Endothelial cell (in vitro differentiated cells): ENCODE measurements at places on chromosomes 1 and 21. TPM values are rescaled to one million over a fixed set of nuclear protein-coding genes. Genes with fewer than 3 reads are reported as not detected.

The RSPH1 gene
- 0.82 TPM for total RNA-seq

The GJA8 gene
- total RNA-seq: not detected

The TRIM46 gene
- total RNA-seq: 8.5 TPM

The KAZN gene
- total RNA-seq: 10.1 TPM

The TEX38 gene
- not detected for total RNA-seq

The FMO5 gene
- 1.6 TPM for total RNA-seq

GRCh38 chr1:85378534-85378933, 86.4 kb downstream of the DDAH1 start:
- peaks cover under 1% of the 10 kb centered on the region for H3K4me1 ChIP-seq
- H3K36me3 ChIP-seq: no peaks in the 10 kb centered on the region
- no peaks in the 10 kb centered on the region for H3K27me3 ChIP-seq
- no peak overlapping the region for H3K27ac ChIP-seq

GRCh38 chr1:114108751-114109255, 44.9 kb downstream of the SYT6 start:
- DNase-seq: no peak
- peaks cover 15% of the 10 kb centered on the region for H3K27me3 ChIP-seq
- H3K4me3 ChIP-seq: no peak overlapping the region
- peaks cover 28% of the 10 kb centered on the region for H3K4me1 ChIP-seq

DNA sequence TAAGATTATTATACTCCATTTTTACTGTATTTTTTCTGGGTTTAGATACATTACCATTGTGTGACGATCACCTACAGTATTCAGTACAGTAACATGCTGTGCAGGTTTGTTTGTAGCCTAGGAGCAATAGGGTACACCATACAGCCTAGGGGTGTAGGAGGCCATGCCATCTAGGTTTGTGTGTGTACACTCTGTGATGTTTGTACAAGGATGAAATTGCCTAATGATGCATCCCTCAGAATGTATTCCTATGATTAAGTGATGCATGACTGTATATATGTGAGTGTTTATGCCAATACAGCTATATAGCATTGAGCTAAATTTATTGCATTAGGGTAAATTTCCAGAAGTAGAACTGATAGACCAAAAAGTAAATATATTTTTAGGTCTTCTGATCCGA, 23.3 kb downstream of the TUFT1 start:
- H3K27ac ChIP-seq: no peak overlapping the region
- H3K27me3 ChIP-seq: peaks cover 2% of the 10 kb centered on the region

- no peaks in the 10 kb centered on the region for H3K36me3 ChIP-seq
- no peak for DNase-seq
- peak overlapping the region; percentile 78 for H3K27ac ChIP-seq
- H3K27me3 ChIP-seq: peaks cover 7% of the 10 kb centered on the region
These were observed 93.8 kb downstream of the LAMC2 start for GRCh38 chr1:183279835-183280234.

- no peaks in the 10 kb centered on the region for H3K4me1 ChIP-seq
- DNase-seq: no peak
- peaks cover 1% of the 10 kb centered on the region for H3K27me3 ChIP-seq
These were observed 11.8 kb downstream of the AHCTF1 start for GRCh38 chr1:246919902-246920301.

DNA sequence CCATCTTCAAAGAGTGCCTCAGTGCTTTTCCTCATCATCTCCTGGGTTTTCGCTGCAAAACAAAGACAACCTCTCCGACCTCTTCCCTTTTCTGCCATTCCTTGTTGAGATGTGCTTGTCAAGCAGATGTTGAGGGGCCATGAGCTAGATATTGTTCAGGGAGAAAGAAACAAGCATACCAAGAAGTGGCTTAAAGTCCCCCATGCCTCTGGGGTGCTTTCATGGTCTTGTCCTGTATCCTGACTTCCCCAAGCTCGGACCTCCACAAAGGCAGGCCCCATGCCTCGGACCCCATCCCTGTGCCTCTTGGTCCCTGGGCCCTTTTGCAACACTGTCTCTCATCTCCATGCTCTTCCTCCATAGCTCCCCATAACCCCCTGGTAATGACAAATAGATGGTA, 103.8 kb downstream of the C1orf94 start:
- no peak for DNase-seq
- H3K27ac ChIP-seq: no peak overlapping the region
- no peak overlapping the region for H3K4me3 ChIP-seq
- no peaks in the 10 kb centered on the region for H3K36me3 ChIP-seq
- peaks cover 2% of the 10 kb centered on the region for H3K27me3 ChIP-seq

GRCh38 chr1:19370453-19371170, 58.5 kb downstream of the SLC66A1 start:
- peaks cover 15% of the 10 kb centered on the region for H3K36me3 ChIP-seq
- H3K27me3 ChIP-seq: peaks cover 5% of the 10 kb centered on the region
- H3K4me3 ChIP-seq: no peak overlapping the region
- H3K27ac ChIP-seq: peak overlapping the region; percentile 52

GRCh38 chr1:208242146-208242545, 2.0 kb downstream of the PLXNA2 start:
- peaks cover 39% of the 10 kb centered on the region for H3K4me1 ChIP-seq
- H3K27me3 ChIP-seq: peaks cover 8% of the 10 kb centered on the region
- H3K27ac ChIP-seq: no peak overlapping the region

DNA sequence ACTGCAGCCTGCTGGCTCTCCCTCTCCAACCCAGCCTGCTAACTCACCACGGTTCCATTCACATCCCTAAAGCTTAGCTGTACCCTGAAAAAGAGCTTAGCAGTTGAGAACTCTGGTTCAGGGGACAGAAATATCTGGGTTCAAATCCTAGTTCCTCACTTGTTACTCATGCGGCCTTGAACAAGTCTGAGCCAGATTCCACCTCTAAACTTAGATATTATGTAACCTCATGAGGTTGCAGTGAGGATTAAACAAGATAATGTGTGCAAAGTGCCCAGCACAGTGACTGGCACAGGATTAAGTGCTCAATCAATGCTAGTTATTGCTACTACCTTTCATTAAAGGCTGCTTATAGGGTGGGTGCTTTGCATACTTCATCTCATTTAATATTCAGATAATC, 41.3 kb upstream of the DHCR24 start:
- no peak for DNase-seq
- H3K4me1 ChIP-seq: peaks cover 2% of the 10 kb centered on the region
- H3K27ac ChIP-seq: no peak overlapping the region

- no peak for DNase-seq
- no peak overlapping the region for H3K27ac ChIP-seq
- peaks cover 3% of the 10 kb centered on the region for H3K4me1 ChIP-seq
- no peaks in the 10 kb centered on the region for H3K27me3 ChIP-seq
These were observed 556.5 kb downstream of the PTBP2 start for GRCh38 chr1:97277891-97278654.

- H3K4me1 ChIP-seq: no peaks in the 10 kb centered on the region
- H3K27ac ChIP-seq: no peak overlapping the region
- no peak for DNase-seq
- no peak overlapping the region for H3K4me3 ChIP-seq
These were observed 19.5 kb upstream of the PADI1 start for GRCh38 chr1:17185485-17185860.

DNA sequence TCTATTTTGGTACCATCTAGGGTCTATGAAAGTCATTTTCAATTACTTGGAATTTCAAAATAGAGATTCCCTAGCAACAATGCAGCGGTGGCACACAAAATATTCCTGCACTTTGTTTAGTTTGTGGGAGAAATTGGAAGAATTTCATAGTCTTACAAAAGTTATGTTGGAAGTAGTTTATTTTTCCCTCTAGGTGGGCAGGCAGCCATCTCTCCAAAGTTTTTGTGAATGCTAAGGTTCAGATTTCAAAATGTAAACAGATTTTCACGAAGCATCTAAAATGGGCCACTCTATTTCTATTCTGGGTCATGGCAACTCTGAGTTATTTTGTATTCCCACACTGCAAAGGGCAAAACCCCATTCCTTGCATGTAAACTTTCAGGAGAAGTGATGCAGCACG, 8.0 kb downstream of the SMCP start:
- H3K27ac ChIP-seq: no peak overlapping the region
- no peaks in the 10 kb centered on the region for H3K36me3 ChIP-seq
- DNase-seq: no peak
- no peaks in the 10 kb centered on the region for H3K27me3 ChIP-seq

GRCh38 chr1:27887215-27888021, 15.1 kb downstream of the THEMIS2 start:
- peaks cover 16% of the 10 kb centered on the region for H3K4me1 ChIP-seq
- no peak for DNase-seq
- no peak overlapping the region for H3K27ac ChIP-seq
- H3K27me3 ChIP-seq: peaks cover 1% of the 10 kb centered on the region

GRCh38 chr1:4986306-4986705, 331.9 kb downstream of the AJAP1 start:
- no peaks in the 10 kb centered on the region for H3K36me3 ChIP-seq
- H3K4me1 ChIP-seq: peaks cover 6% of the 10 kb centered on the region
- H3K27me3 ChIP-seq: peaks cover 7% of the 10 kb centered on the region
- no peak overlapping the region for H3K27ac ChIP-seq

- peaks cover 3% of the 10 kb centered on the region for H3K4me1 ChIP-seq
- no peak overlapping the region for H3K27ac ChIP-seq
- H3K36me3 ChIP-seq: no peaks in the 10 kb centered on the region
These were observed 32.6 kb upstream of the SPOCD1 start for GRCh38 chr1:31848381-31848897.

DNA sequence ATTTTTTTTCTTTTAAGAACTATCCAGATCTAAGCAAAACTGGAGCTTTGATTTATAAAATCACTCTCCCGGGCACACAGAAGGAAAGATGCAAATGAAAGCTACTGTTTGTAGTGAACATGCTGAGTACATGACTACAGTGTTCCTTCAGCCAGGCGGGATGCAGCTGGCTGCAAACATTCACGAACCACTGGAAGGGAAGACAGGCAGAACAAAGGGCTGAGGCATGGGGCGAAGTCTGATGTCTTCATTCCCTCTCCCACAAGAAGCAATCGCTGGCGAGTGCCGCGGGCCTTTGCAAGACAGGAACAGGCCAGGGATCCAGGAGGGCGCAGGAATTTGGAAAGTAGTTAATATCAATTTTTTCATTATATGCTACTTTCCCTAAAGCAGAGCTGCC, 257.9 kb upstream of the AJAP1 start:
- no peak for DNase-seq
- peaks cover 12% of the 10 kb centered on the region for H3K27me3 ChIP-seq
- no peaks in the 10 kb centered on the region for H3K4me1 ChIP-seq

GRCh38 chr1:156598125-156598524, 3.2 kb downstream of the GPATCH4 start:
- no peak overlapping the region for H3K4me3 ChIP-seq
- H3K27me3 ChIP-seq: peaks cover 3% of the 10 kb centered on the region
- H3K4me1 ChIP-seq: peaks cover 26% of the 10 kb centered on the region
- DNase-seq: no peak
- H3K27ac ChIP-seq: no peak overlapping the region
- peaks cover 29% of the 10 kb centered on the region for H3K36me3 ChIP-seq

GRCh38 chr1:96978901-96979300, 257.3 kb downstream of the PTBP2 start:
- H3K36me3 ChIP-seq: no peaks in the 10 kb centered on the region
- no peak overlapping the region for H3K4me3 ChIP-seq
- DNase-seq: no peak
- H3K27me3 ChIP-seq: no peaks in the 10 kb centered on the region
- H3K4me1 ChIP-seq: no peaks in the 10 kb centered on the region
- no peak overlapping the region for H3K27ac ChIP-seq

DNA sequence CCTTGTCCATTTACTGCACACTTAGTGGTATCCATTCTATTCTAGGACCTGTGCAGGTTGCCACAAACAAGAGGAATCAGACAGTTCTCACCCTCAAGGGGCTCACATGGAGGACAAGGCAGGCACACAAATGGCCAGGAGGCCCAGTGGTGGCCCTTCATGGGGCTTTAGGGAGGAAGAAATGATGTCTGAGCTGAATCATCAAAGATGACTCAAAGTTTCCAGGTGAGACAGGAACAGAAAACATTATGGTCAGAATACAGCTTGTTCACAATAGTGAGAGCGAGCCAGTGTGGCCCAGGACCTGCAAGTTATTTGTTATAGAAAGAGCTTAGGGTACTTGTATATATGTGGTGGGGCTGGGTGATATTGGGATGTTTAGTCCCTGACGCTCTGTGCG, 26.4 kb downstream of the SHISAL2A start:
- H3K4me3 ChIP-seq: no peak overlapping the region
- peaks cover 2% of the 10 kb centered on the region for H3K27me3 ChIP-seq
- no peak overlapping the region for H3K27ac ChIP-seq
- H3K4me1 ChIP-seq: peaks cover 9% of the 10 kb centered on the region

GRCh38 chr1:110083061-110083865, 12.8 kb upstream of the ALX3 start:
- no peak overlapping the region for H3K4me3 ChIP-seq
- no peak overlapping the region for H3K27ac ChIP-seq
- H3K36me3 ChIP-seq: peaks cover 4% of the 10 kb centered on the region
- no peak for DNase-seq
- H3K4me1 ChIP-seq: peaks cover 33% of the 10 kb centered on the region
- peaks cover 25% of the 10 kb centered on the region for H3K27me3 ChIP-seq

DNA sequence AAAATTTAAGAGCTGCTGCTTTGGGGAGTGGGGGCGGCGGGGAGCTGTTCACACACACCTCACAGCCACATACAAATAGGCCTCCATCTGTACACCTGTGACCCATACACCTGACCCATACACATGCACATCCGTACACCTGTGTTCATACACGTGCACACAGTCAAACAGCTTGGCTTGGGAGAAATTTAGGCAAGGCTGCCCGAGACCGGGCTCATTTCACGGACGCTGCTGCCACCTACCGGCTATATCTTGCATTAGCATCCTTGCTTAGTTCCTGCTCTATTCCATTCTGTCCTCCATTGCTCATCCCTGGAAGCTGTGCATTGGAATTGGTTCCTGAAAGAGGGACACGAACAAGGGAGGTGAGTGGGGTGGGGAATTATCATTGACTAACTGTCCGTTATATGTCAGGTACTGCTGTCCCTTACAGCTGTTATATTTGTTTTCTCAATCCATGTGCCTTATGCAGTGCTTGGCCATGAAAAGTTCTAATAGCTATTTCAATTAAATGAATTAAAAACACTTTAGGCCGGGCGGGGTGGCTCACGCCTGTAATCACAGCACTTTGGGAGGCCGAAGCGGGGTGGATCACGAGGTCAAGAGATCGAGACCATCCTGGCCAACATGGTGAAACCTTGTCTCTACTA, 37.1 kb upstream of the EPB41 start:
- peaks cover 1% of the 10 kb centered on the region for H3K27me3 ChIP-seq
- no peak overlapping the region for H3K27ac ChIP-seq
- H3K4me1 ChIP-seq: peaks cover 4% of the 10 kb centered on the region
- DNase-seq: peak; percentile 77

GRCh38 chr1:10939654-10940450, 72.6 kb upstream of the TARDBP start:
- H3K36me3 ChIP-seq: no peaks in the 10 kb centered on the region
- H3K27ac ChIP-seq: no peak overlapping the region
- no peaks in the 10 kb centered on the region for H3K4me1 ChIP-seq
- H3K27me3 ChIP-seq: peaks cover 6% of the 10 kb centered on the region
